ENCODE measurements at places on chromosomes 2 and 18. TPM values are rescaled to one million over a fixed set of nuclear protein-coding genes. Genes with fewer than 3 reads are reported as not detected.
A peak's percentile ranks its signal among the peaks of the same experiment; 100 is the strongest.

Gene NRP2
- 87.8 TPM for total RNA-seq

- DNase-seq = no peak
These were observed 32.3 kb downstream of the WDPCP start for GRCh38 chr2:63555931-63556330.

Gene KCNF1
- total RNA-seq = 0.34 TPM

Gene ONECUT2
- not detected for total RNA-seq

Gene OTX1
- 0.11 TPM for total RNA-seq

DNA sequence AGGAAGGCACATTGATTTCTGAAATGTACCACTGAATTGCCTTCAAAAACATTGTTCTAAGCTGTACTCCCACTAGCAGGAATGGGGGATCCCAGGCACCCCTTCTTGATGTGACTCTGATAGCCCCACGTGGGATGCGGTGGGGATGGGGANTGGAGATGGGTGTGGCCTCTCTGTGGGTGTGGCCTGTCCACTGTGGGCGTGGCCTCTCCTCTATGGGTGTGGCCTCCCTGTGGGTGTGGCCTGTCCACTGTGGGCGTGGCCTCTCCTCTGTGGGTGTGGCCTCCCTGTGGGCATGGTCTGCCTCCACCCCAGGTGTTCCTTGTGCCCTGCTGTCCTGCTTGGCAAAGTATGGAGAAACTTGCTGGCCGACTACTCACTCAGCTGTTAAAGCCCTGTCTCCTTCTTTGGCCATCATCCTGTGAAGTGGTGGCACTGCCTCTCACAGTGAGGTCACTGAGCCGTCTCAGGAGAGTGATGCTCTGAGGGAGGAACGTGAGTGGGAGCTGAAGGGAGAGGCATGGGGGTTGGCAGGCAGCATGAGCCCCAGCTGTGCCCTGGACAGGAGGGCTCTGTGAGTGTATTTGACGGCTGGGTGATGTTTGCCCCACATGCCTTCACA is 6.7 kb upstream of the PARD6G start:
- DNase-seq = no peak

DNA sequence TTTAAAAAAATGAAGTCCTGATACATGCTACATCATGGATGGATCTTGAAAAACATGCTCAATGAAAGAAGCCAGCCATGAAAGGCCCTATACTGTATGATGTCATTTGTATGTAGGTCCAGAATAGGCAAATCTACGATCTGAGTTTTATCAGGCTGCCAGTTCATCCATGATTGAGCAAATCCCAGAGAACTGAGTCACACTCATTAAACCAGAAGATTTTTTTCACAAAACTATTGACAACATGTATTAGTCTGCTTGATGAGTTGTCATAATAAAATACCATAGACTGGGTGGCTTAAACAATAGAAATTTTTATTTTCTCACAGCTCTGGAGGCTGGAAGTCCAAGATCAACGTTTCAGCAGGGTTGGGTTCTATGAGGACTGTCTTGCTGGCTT is 130.7 kb downstream of the MREG start:
- no peak for DNase-seq

- no peak for DNase-seq
These were observed 8.9 kb downstream of the DIS3L2 start for GRCh38 chr2:231970461-231970860.

Gene INPP5D
- 24.9 TPM for total RNA-seq

DNA sequence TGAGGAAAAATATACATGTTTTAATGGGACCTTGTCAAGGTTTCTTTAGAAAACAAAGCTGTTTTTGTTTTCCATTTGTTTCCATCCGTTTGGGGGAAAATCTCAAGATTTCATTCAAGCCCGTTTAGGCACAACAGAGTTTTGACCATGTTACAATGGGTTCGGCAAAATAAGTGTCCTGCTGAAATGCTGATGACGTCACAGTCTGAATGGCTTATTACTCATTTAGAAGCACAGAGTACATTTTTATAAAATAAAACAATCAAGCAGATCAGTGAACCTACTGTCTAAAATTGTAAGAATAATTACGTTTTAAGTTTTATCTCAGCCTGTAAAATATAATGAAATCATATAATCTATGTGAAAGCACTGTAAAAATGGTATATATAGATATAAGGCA is 174.2 kb downstream of the MYT1L start:
- no peak for DNase-seq

DNA sequence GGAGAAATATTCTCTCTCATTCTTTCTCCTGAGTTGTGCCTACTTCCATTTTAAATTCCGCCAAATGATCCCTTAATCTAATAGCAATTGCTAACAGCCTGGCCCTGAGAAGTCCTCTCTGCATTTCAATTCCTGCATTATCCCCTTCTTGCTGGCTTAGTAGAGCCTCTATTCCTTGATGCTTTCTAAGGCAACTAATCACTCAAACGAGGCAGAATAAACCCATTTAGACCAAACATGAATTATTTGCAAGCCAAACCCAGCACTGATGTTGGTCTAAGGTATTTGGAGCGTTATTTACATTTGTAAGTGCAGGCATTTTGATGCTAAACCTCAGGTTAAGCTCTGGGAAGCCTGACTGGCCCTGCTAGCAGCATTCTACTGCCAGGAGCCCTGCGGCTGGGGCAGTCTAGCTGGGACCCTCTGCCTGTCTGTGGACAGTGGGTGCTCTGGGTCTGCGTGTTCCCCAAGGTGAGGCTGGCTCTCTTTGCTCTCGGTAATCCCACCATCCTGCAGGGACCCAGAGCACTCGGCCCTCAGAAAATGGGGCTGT is 173.1 kb upstream of the HS6ST1 start:
- no peak for DNase-seq

- peak; percentile 85 for DNase-seq
These were observed 401.0 kb downstream of the IRS1 start for GRCh38 chr2:226398580-226398979.

DNA sequence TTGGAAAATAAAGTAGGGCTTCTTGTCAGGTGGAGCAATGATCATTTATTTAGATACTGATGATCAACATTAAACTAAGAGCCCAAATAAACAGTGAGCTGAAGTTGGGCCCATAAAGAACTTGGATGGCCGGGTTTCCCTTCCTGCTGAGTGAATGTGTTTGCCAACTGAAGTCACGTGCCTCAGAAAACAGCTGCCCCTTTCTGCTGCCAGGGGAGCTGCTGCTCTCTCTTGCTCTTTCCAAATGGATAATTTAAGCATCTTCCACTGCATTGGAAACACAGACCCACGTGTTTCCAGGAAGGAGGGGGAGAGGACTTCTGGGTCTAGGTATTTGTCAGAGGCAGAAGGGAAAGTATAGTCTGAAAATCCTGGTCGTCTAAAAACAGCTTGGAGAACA is 22.9 kb upstream of the NCKAP5 start:
- DNase-seq = peak; percentile 93

- DNase-seq = no peak
These were observed 191.9 kb upstream of the CRIM1 start for GRCh38 chr2:36163520-36164254.

Gene ZSWIM2
- not detected for total RNA-seq

- no peak for DNase-seq
These were observed 8.6 kb upstream of the TMEM214 start for GRCh38 chr2:27024188-27024587.

GRCh38 chr2:215486291-215487001 is 50.6 kb upstream of the FN1 start:
- DNase-seq = no peak

Gene ATP6V1C2
- 2.5 TPM for total RNA-seq

Gene SPDYA
- total RNA-seq = 6.9 TPM

Gene BMP10
- total RNA-seq = not detected

All from lung (tissue), 17 donors.